ENCODE measurements at places on chromosomes 12 and 14. TPM values are rescaled to one million over a fixed set of nuclear protein-coding genes. Genes with fewer than 3 reads are reported as not detected.

Gene POTEM
- total RNA-seq, result not detected

Gene HCAR1
- total RNA-seq, result not detected

Gene POP5
- 22.2 TPM for total RNA-seq

Gene NDUFA9
- total RNA-seq, result 56.1 TPM

Gene OR10A7
- total RNA-seq, result not detected

Gene OR6C75
- total RNA-seq, result not detected

Gene P2RX7
- total RNA-seq, result 1.7 TPM

Gene MYH7
- 0.11 TPM for total RNA-seq

Gene RNFT2
- total RNA-seq, result 0.42 TPM

Gene ALG10B
- total RNA-seq, result 4.2 TPM

Gene TMCC3
- total RNA-seq, result 17.0 TPM

Gene IL22
- total RNA-seq, result not detected

Gene SALL2
- total RNA-seq, result 8.3 TPM

Gene C12orf54
- total RNA-seq, result not detected

Gene GPR132
- 1.2 TPM for total RNA-seq

Gene MLEC
- total RNA-seq, result 37.8 TPM
